ENCODE measurements at places on chromosomes 4 and X. TPM values are rescaled to one million over a fixed set of nuclear protein-coding genes. Genes with fewer than 3 reads are reported as not detected.

The ZNF81 gene
- total RNA-seq, result 20.7 TPM

The LSM6 gene
- total RNA-seq, result 23.2 TPM

The FAM47E gene
- total RNA-seq, result 23.9 TPM

The MUC7 gene
- not detected for total RNA-seq

The DOK7 gene
- 0.78 TPM for total RNA-seq

The KIT gene
- 14.6 TPM for total RNA-seq

The TMEM154 gene
- 1.9 TPM for total RNA-seq

The VEGFC gene
- total RNA-seq, result 1.1 TPM

The SERPINA7 gene
- total RNA-seq, result not detected

The WDR17 gene
- total RNA-seq, result 64.2 TPM

The CYP4V2 gene
- total RNA-seq, result 37.1 TPM

The RTL9 gene
- total RNA-seq, result 1.3 TPM

The TMEM47 gene
- 24.2 TPM for total RNA-seq
